ENCODE measurements at places on chromosomes 11 and 22.

- DNase-seq: no peak
Measured at GRCh38 chr11:16293204-16293681, 63.1 kb downstream of the SOX6 start.

DNA sequence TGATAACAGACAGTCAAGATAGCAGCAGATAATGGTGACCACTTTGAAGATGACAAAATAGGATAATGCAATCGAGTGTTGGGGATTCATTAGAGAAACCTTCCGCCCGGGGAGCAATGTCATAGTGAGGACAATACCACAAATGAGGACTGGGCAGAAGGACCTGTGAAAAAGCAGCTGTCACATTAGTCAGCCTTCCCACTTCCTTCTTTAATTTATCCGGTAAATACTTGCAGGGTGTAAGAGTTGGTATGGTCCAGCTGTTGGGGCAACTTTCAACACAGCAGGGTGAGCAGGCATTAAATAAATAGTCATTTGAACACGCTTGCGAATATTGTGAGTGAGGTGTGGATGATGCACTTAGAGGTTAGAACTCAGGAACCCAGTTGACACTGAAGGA lies 132.5 kb upstream of the KIRREL3 start:
- DNase-seq: no peak

DNA sequence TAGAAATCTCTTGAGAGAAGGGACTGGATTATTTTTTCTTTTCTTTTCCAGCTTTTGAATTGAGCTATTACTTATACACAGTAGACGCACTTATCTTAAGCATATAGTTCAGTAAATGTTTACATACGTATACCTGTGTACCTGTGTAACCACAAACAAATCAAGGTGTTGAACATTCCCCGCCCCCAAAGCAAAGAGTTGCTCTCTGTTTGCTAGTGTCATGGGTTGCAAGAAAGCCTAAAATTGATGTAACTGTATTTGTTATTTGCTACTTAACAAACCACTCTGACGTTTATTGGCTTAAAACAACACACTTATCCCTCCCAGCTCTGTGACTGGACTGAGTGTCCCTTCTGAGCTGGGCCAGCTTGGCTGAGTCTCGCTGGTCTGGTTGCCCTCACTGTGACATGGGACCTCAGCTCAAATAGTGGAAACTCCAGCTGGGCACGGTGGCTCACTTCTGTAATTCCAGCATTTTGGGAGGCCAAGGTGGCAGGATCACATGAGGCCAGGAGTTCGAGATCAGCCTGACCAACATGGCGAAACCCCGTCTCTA lies 25.4 kb upstream of the CABP2 start:
- DNase-seq: no peak

DNA sequence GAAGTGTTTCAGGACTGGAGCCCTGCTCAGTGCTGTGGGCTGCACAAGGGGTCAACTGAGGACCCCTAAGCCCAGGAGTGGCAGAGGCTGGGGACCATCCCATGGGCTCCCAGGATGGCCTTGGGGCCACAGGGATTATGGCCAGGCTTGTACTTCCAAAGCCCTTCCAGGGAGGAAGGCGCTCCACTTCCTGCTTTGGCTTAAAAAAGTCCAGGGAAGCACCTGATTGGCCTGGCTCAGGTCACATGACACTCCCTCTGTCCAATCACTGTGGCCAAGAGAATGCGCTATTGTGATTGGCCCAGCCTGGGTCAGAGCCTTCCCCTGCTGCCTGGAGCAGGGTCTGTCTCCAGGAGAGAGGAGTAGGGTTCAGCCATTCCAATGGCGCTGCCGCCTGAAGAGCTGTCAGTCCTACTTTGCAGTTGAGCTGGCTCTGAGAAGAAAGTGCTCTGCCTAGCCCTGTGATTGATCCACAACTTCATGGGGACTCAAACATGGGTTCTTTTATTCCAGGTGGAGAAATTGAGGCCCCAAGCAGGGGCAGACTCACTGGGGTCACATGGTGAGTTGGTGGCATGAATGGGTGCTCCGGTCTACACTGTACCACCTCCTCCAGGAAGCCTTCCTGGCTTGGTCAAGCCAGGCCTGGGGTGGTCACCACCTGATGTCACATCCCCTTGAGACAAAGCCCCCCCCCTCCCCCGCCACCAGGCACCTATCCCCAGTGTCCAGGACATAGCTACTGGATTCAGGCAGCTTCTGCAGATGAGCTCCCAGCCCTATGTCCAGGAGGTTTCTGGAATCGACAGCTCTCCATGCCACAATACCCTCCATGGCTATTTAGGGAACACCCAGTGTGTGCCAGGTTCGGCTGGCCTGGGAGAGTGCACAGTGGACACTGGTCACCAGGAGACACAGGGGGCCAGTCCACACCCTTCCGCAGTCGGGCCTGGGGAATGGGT lies 48.2 kb downstream of the RTN4R start:
- DNase-seq: no peak

DNA sequence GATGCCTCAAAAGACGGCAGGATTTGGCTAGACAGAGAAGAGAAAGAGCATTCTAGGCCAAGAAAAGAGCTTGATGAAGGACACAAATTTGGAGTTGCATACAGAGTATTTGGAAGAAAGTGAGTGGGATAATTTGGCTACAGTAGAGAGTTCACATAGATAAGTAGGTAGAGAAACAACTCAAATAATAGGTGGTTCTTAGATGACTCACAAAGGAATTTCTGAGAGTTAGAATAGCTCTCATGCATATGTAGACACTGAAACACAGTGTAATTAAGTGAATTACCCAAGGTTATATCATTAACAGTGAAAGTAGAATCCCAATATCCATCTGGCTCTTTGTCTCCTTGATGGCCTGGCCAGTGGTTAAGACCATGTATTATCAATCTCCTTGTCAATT lies 228.6 kb upstream of the DDI1 start:
- no peak for DNase-seq

DNA sequence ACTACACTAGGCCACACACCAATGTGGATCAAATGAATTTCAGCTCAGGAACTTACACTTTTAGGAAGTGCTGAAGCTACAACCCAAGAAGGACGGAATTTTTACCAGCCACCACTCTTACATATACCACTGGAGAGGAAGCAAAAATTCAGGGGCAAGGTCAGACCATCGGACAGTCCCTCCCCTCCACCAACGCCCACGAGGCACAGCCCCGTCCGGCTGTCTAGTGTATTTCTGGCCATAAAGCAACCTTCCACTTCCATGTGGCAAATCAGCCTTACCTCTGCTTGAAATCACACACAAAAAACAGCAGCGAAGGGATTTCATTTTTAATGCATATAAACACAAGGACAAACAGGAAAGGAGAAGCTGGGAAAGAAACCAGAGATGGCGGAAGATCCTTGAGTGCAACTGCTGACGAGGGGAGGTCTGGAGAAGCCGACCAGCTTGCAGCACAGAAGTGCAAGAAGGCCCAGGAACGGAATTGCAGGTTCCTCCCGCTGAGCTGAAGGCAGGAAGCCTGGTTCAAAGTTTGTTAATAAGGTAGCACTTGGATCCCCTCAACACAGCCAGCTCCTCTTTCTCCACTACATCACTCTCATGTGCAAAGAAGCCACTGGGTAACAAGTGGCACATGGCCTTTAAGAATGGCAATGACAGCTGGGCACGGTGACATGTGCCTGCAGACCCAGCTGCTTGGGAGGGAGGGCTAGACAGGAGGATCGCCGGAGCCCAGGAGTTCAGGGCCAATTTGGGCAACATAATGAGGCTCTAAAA lies 71.5 kb downstream of the SHANK2 start:
- DNase-seq: no peak

DNA sequence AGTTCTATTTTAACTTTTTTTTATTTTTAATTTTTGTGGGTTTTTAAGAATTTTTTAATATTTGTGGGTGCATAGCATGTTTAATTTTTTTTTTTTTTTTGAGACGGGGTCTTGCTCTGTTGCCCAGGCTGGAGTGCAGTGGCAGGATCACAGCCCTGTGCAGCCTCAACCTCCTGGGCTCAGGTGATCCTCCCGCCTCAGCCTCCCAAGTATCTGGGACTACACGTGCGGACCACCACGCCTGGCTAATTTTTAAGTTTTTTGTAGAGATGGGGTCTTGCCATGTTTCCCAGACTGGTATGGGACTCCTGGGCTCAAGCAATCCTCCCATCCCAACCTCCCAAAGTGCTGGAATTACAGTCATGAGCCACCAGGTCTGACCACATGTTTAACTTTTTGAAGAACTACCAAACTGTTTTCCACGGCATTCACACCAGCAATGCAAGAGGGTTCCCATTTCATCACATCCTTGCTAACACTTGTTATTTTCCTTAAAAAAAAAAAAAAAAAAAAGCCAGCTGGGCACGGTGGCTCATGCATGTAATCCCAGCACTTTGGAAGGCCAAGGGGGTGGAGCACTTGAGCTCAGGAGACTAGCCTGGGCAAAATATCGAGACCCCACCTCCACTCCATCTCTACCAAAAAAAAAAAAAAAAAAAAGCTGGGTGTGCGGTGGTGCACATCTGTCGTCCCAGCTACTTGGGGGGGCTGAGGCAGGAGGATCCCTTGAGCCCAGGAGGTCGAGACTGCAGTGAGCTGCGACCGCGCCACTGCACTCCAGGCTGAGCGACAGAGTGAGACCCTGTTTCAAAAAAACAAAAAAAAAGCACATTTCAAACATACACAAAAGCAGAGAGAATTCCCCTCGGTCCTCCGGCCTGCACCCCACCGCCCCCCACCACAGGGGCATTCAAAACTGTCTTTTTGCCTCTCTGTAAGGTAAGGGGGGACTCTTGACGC lies 16.7 kb upstream of the TXNRD2 start:
- DNase-seq: no peak

- no peak for DNase-seq
Measured at GRCh38 chr11:1820463-1821325, 14.1 kb upstream of the SYT8 start.

- DNase-seq: no peak
Measured at GRCh38 chr11:45553383-45553936, 112.0 kb downstream of the CHST1 start.

DNA sequence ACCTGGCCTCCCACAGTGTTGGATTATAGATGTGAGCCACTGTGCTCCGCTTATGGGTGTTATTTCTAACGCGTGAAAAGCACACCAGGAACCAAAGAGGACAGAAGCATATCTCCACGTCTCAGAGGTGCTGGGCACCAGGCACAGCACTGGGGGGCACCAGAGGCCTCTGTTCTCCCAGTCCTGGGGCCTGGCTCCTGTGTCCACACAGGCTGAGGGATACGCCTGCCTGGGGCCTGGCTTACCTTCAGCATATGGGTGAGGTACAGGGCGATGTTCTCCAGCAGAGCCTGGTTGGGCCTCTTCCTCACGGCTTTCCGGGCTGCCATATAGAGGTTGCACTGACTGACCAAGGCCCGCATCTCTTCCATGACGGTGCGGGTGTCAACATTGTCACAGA lies 24.7 kb upstream of the NAP1L4 start:
- no peak for DNase-seq

DNA sequence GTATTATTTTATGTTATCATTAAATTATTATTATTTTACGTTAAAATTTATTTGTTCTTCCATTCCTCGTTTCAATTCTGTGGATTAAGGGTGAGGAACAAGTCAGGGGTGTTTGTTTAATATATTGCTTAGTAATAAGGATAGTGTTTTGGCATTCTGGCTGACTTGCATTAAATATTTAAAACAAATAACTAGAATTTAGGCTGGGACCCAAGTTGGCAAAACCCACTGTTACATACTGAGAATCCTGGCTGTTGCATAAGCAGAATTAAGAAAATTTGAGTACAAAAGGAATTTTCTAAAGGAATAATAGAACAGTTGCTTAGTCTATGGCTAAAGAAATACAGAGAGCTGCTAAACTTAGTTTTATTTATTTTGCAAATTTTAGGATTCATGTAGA lies 196.4 kb downstream of the GUCY1A2 start:
- no peak for DNase-seq

DNA sequence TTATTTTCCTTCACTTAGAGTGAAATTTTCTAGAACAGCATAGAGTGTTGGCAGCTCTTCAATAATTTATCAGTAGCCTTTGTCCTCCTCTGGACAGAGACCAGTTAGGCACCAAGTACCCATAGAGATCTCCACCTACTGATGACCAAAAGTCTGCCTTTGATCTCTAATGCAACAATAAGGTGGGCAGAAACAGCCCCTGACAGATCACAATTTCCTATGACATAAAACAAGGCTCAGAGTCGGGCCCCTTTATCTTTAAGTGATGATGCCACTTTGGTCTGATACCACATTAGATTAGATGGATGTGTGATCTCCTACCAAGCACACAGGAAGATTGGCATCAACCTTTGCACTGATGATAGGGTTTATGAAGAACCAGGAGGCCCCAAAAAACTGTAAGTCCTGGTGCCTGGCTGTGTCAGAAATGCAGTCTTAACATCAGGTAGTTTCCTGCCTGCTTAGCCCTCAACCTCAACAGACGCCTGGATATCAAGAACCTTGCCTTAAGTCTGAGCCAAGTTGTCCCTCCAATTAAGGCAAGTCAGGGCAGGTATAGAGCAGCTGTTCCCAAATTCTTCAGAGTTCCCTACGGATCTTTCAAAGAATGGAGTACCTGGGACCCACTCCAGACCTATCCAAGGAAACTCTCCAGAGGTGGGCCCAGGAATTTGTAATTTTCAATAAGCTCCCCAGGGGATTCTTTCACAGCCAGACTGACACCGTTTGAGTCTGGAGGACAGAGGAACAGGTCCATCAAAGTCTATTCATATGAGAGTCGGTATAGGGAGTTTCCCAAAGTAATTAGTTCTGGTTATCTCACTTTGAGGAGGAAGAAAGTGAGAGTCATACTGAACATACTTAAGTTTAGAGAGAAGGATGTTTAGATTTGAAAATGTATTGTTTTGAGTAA lies 30.6 kb upstream of the TMPRSS4 start:
- peak; percentile 33 for DNase-seq

DNA sequence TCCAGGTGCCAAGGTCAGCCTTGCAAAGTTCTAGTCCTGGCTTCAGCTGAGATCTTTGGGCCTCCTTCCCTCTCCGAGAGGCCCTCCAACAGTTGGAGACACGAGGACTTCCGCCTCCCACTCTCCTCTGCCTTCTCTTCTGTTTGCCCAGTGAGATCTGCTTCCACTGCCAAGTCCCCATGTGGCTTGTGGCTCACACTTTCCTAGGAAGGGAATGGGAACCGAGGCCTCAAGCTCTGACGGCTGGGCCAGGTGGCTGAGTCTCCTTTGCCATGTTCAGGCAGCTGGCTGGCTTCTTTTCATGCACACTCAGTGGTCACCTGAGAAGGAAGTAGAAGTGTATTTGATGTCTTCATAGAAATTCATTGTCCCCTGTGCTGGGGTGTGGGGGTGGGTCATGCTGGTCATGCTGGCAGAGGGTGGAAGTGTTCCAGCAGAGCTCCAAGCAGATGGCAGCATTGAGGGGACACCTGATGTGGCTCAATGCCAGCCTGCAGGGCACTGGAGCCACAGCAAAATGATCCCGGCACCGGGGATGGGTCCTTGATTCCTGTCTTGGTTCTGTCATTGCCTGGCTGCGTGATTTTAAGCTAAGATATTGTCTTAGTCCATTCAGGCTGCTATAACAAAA lies 130.4 kb downstream of the ADAMTS15 start:
- no peak for DNase-seq

All from NCI-H1105 (cell line).